ENCODE measurements at places on chromosomes 3 and 15.

GRCh38 chr15:80323285-80323684, 71.3 kb upstream of the CTXND1 start:
- DNase-seq, result no peak

DNA sequence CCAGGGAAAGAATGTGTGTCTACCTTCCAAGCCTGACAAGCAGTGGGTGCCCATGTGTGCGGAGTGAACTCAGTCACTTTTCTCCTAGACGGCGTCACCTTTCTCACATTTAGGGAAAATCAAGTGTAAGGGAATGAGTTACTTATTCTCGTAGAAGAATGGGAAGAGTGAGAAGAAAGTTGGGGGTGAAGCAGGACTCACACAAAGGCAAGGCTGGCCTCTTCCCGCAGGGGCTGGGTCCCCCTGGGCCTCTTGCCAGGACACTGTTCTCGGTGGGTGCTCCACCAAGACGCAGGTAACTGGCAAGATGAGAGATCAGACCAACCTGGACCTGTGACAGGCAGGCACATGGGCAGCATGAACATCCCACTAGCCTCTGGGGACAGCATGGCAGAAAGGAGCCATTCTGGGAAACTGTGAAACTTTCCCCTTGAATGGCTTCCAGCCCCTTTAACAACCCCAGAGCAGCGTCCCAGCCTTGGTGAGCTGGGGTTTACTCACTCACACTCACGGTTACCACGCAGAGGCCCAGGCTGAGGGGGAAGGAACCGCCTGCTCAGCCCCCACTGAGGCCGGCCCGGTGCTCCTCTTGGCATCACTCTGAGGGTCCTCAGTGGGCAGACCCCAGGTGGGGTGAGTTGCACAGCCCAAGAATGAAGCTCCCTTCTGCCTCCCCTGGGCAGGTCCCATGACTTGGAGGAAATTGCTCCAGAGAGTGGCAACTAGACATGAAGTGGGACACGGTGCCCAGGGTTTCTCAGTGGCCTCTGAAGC, 15.0 kb upstream of the SRP14 start:
- no peak for DNase-seq

DNA sequence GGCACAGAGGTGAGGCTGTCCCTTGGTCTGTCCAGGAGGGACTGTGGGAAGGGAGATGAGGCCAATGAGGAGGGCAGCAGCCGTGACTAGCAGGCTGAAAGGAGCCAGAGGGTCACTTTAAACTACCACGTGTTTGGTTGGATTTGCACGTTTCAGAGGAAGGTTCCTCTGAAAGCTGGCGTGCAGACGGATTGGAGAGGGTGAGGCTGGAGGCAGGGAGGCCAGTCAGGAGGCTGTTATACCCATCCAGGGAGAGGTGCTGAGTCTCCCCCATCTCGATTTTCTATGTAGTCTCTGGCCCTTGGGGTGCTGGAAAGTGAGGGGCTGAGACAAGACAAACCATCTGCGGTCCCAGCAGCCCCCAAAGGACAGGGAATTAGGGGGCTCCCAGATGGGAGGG, 60.0 kb upstream of the SLC6A1 start:
- no peak for DNase-seq

DNA sequence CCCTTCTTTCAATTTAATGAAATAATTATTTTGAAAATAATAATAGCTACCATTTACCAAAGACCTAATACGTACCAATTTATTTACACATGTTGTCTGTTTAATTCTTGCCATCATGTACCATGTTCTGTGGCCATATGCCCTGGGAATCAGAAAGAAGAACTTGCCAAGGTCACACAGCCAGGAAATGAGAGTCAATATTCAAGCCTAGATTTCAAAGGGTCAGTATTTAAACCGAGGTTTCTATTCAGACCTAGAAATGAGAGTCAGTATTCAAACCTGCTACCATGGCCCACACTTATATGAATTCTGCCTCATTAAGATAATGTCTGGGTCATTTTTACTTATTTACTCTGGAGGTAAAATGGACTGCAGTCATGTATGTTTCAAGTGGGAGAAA, 103.6 kb upstream of the TBL1XR1 start:
- DNase-seq, result no peak

DNA sequence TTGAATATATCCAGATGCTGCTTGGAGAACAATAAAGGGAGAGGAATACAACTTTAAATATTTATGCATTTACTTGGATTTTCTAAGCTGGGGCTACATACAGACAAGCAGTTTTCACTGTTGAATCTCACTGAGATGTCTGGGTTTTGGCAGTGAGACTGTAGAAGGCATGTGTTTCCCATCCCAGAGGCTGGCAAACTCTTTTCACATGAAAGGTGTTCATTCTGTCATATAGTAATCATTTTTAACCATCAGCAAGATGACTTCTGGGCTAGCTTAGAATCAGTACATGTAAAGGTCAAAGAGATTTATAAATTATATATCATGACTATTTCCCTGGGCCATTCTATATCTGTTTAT, 218.7 kb upstream of the SGO1 start:
- DNase-seq, result no peak

DNA sequence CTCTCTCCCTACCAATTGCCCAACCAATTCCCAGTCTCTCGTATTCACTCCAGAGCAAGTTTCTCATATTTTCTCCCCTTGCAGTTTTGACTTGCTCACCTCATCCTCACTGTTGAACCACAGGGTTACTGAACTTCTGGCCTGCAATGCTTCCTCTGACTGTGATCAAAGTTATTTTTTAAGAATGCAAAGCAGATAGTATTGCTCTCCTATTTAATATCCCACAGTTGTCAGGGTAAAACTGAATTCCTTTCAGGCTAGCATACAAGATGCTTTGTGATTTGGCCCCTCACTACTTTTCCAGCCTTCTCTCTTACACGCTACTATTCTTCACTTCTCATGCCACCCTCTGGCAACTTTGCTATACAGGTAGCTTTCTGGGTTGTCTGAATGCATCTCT, 80.9 kb downstream of the LRRFIP2 start:
- no peak for DNase-seq

DNA sequence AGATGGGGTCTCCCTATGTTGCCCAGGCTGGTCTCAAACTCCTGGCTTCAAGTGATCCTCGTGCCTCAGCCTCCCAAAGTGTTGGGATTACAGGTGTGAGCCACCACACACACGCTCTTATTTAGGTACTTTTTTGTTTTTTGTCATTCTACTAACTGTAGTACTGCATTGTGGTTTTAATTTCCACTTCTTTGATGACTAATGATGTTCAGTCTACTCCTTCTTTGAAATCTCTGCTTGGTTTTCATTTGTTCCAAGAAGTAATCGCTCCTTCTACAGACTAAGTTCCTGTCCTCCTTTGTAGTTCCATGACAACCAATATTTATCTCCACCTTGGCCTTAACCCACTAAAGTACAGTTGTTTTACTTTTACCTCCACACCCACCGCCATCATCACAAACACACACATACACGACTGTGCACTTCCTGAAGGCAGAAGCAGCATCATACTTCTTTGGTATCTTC, 529 bp upstream of the DLEC1 start:
- DNase-seq, result no peak

- no peak for DNase-seq
Observed at GRCh38 chr3:159879146-159879545, 109.5 kb upstream of the IL12A start.

- DNase-seq, result no peak
Observed at GRCh38 chr3:13166243-13167063, 93.2 kb upstream of the IQSEC1 start.

GRCh38 chr3:186976837-186977750, 46.8 kb downstream of the ST6GAL1 start:
- peak; percentile 26 for DNase-seq

DNA sequence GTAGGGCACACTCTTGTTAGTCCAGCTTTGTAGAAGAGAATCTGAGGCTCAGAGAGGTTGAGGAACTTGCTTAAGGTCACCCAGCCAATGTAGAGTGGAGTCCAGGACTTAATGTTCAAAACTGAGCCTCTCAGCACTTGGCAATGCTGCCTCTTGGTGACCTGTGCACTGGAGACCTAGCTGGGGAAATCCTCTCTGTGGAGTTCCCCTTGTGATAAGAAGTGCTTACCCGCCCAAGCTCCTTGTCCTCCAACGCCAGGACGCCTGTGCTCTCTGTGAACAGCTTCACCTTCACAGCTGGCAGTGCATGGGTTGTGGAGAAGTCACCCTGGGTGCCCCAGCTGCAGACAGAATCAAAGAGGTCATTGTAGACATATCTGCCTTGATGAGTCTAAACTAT, 219.1 kb upstream of the FEZF2 start:
- no peak for DNase-seq

GRCh38 chr3:117434661-117435412, 725.3 kb downstream of the TUSC7 start:
- DNase-seq, result no peak

DNA sequence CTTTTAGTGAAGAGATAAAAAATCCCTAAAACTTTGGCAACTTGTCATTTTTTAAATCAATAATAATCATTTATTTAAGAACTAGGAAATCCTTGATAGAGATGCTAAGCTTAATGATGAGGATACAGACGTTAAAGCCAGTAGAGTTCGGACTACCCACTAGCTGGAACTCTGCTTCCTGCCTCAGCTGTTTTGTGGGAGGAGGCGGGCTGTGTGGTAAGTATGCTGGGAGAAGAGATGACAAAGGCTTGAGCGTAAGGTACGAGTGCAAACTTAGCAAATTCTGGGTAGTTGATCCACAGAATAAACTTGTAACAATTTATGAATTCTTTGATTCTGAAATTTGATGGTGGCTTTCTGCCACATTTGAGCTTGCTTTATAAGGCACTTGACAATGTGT, 111.2 kb upstream of the NANOGP8 start:
- DNase-seq, result no peak

DNA sequence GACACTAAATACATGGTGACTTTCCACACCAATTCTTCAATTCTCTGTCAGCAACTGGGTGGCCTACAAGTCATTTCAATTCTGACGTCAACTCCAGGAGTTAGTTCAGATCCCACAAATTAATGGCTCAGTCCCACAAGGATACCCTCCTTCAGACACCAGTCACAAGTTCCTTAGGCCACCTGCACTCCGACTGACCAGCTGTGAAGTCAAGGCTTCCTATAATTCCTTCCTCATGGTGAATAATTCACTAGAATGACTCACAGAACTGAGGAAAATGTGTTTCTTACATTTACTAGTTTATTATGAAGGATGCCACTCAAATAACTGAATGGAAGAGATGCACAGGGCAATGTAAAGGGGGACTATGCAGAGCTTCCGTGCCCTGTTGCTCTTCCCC, 6.3 kb upstream of the PIAS1 start:
- DNase-seq, result no peak

DNA sequence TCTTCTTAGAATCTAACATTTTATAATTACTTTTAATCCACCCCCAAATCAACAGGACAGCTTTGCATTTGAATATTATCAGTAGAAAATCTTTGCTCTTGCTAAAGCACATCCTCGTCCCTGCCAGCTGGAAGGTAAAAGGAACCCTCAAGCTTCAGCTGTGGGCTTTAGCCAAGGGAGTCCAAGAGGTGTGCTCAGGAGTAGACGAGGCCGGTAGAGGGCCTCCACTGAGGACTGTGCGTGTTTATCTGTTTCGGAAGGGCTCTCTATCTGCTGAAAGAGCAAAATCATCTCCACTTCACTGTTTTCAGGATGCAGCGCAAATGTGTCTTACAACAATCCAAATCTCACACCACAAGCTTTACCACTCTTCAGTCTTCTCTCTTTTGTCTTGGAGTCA, 257.4 kb upstream of the IL12A start:
- no peak for DNase-seq

- DNase-seq, result no peak
Observed at GRCh38 chr15:55564347-55565145, 23.6 kb downstream of the PYGO1 start.

DNA sequence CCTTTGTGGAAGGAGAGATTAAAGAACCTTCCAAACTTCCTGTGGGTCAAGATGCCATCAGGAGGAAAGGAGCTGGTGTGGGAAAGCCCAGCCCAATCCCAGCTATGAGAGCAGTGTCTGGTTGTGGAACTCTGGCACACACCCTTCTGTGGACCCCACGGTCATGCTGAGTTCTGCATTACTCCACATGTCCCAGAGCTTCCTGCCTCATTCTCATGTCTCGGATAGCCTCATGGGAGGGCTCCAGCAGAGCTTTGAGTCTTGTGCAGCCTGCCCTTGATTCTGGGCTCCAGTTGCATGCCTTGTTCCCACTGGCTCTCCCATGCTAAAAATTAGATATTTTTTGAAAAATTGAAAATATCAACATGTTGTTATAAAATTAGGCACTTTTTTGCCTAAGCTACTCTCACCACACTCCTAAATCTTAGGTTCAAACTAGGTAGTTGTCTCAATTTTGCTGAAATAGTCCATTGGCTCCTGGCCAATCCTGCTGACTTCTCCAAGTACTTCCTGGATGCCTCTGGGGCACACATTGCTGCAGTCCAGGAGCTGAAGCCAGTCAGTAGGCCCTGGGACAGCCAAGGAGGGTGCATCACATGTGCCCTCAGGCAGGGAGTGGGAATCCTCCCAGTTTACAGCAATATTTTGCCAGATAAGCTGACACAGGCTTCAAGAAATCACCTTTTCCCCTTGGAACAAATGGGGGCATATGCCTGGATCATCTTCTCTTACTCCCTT, 144.3 kb downstream of the EEFSEC start:
- DNase-seq, result no peak

GRCh38 chr15:82789491-82789890, 16.4 kb downstream of the FSD2 start:
- DNase-seq, result no peak

- peak; percentile 66 for DNase-seq
Observed at GRCh38 chr15:32028921-32029320, 1.4 kb upstream of the CHRNA7 start.

- DNase-seq, result no peak
Observed at GRCh38 chr15:94610485-94610884, 379.1 kb downstream of the MCTP2 start.

- no peak for DNase-seq
Observed at GRCh38 chr3:74265069-74265468, 349.4 kb downstream of the CNTN3 start.

DNA sequence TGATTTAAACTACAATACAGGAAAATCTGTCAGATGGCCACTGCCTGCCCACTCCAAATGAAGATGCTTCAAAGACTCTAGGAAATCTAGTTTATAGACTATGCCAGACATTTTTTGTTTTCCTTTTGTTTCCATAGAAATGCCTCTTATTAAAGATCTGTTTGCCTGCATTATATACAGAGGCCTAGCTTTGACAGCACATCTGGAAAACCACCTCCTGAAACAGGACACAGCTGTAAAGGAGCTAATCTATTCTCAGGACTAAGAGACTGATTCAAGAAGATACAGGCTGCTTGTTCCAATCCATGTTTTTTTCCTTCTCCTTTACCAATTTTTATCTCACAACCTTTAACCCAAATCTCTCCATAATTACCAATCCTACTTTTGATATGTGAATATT, 75.3 kb upstream of the STRIT1 start:
- DNase-seq, result no peak

- DNase-seq, result no peak
Observed at GRCh38 chr3:33613041-33613440, 105.0 kb downstream of the CLASP2 start.

GRCh38 chr3:106114848-106115247, 246.0 kb upstream of the CBLB start:
- no peak for DNase-seq

Data from spinal cord (tissue), 10 donors.